NCI-H446 (cell line): ENCODE measurements at places on chromosomes 5 and 9.

DNA sequence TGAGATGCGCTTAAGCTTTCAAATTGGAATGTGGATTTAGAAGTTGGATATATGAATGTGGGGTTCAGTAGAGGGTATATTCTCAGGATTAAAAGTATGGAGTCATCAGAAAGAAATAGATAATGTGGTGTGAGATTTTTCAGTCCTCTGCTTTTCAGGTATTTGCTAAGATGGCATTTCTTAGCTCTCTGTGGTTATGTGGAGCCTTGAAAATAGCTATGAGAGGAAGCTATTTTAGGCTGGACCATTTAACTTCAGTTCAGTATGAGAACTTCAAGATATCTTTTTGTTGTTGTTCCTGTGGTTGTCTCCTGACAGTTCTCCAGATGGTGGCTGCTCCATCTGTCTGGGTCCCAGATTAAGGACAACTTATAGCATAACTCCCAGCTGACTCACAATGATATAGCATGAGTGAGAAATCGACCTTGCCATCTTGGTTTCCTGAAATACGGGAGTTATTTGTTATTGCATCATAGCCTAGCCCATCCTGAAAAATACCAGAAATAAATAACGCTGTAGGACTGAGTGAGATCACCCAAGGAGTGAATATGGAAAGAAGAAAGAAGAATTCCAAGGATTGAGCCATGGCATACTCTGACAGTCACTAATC, 461.5 kb downstream of the ANXA1 start:
- no peak for DNase-seq

DNA sequence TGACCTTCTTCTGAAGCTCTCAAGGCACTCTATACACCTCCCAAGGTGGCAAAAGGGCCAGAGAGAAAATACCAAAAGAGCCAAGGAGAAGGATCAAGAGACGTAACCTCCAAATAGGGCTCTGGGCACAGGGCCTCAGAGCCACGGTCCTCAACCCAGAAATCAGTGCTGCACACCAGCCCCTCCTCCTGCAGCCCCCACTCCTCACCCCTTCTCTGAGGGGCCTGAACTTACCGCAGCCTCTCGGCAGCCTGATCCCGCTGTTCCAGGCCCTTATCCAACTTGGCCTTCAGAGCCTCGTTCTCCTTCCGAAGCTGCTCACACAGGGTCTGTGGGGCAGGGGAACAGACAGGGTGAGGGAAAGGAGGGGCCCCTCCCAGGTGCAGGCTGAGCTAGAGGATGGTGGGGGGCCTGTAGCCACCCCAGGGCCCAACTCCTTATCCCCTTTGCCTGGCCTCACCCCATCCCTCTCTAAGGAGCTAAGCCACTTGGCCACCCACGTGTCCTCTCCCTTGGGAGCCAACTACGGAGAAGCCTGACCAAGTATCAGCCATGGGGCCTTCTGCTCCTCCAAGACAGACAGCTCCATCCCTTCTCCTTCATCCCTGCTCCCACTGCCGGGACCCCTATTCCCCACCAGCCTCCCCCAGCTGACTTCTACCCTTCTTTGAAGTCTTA, 28.8 kb downstream of the TNIP1 start:
- no peak for DNase-seq

DNA sequence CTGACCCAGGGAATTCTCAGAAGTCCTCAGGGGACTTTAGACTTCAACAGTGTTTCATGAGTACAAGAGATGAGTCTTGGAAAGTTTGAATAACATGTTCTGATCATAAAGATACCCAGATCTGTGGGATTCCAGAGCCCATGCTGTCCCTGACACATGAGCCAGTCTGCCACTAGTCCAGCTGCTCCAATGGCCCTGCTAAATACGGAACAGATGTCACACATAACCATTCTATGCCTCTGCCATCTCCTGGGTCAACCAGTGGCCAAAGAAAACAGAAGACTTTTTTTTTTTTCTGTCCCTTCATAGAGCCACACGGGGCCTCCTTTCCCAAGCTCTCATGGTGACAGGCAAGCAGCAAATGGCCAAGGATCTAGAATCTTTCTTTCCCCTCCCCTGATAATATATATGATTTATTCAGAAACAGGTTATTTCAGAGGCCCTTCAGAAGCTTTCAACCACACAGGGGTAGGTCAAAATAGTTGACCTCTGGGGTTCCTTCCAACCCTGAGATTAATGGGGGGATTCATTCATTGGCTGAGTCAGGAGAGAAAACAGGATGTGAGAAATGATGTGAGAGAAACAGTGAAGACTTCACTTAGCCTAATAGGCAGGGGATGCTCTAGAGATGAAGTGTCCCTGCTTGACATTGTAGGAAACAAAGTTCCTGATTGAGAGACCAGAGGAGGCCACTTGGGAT, 367.7 kb downstream of the CDK5RAP2 start:
- no peak for DNase-seq

GRCh38 chr5:134446938-134447337, 35.3 kb upstream of the CDKN2AIPNL start:
- DNase-seq, result no peak

DNA sequence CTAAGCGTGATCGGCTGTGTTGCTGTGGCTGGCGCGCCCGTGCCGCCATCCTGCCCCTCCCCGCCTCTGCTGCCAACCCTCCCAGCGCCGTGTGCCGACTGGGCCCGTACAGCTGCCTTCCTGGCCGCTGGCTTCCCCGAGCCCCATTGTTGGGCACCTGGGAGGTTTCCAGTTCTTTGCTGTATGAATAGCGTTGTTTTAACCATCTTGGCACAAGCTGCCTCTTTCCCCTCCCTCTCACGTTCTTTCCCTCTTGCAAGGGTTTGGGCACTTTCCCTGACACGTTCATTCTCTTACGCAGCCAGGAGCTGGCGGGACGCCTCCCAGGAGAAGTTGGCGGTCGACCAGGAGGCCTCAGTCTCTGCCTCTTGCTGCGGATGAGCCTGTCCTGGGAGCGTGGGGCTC, 43.1 kb upstream of the RXRA start:
- DNase-seq, result peak; percentile 88

- DNase-seq, result no peak
Measured at GRCh38 chr5:136260656-136261055, 67.7 kb upstream of the SMIM32 start.

GRCh38 chr9:135210676-135211523, 123.4 kb downstream of the OLFM1 start:
- no peak for DNase-seq

GRCh38 chr5:54837981-54838380, 147.4 kb downstream of the ESM1 start:
- DNase-seq, result no peak

- peak; percentile 21 for DNase-seq
Measured at GRCh38 chr9:16708656-16709435, 161.6 kb downstream of the BNC2 start.

DNA sequence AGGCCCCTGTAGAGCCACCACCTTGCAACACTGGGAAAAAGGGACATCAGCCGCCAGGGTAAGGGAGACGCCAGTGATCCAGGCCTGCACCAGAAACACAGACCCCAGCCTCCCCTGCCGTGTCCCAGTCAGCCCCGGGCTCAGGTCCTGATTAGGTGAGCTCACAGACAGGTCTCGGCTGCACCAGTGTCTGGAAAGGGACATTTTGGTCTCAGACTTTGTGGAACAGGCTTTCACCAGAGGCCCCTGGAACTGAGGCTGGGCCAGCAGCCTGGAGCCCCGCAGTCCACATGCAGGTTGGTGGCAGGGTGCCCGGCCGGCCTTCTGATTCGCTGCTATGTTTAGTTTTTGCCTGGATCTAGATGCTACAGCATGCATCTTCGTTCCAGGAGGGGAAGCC, 369.0 kb upstream of the IRX4 start:
- DNase-seq, result no peak

GRCh38 chr5:172688349-172689217, 47.5 kb downstream of the NEURL1B start:
- DNase-seq, result no peak

- DNase-seq, result no peak
Measured at GRCh38 chr9:97975376-97975775, 7.8 kb upstream of the ANP32B start.

- no peak for DNase-seq
Measured at GRCh38 chr9:120528327-120528726, 51.6 kb downstream of the CDK5RAP2 start.

- no peak for DNase-seq
Measured at GRCh38 chr5:7576023-7576715, 180.2 kb downstream of the ADCY2 start.

DNA sequence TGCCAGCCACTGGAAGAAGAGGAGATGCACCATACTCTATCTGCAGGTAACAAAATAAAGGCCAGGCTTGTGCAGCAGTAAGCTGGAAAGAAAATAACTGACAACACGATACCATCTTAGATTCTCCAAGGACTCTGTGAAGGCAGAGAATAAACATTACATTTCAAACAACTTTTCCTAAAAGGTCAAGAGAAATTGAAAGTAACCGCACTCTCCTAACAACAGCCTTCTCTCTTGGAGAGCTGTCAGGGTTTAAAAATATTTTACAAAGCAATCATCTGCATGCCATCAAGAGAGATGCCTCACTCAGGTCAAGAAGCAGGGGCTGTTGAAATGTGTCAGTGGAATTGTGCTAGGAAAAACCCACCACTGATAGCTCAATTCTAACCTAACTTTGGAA, 13.5 kb upstream of the TTLL11 start:
- DNase-seq, result no peak

- peak; percentile 73 for DNase-seq
Measured at GRCh38 chr9:114314256-114314867, 8.5 kb upstream of the ORM1 start.
